Posterior cingulate gyrus (tissue), 11 donors: ENCODE measurements at places on chromosomes 11 and 22.

DNA sequence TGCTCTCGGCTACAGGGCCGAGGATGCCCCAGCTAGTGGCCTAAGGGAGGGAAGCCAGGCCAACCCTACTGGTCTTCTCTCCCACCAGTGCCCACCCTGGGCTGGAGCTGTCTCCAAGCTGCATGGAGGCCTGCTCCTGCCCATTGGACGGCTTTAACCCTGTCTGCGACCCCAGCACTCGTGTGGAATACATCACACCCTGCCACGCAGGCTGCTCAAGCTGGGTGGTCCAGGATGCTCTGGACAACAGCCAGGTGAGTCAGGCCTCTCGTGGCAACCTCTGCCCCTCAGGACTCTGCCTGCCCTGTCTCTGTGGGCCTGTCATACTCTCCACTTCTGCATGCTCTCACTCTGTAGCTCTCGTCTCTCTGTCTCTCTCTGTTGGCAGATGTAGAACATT, 44.1 kb upstream of the TPBGL start:
- DNase-seq: no peak

DNA sequence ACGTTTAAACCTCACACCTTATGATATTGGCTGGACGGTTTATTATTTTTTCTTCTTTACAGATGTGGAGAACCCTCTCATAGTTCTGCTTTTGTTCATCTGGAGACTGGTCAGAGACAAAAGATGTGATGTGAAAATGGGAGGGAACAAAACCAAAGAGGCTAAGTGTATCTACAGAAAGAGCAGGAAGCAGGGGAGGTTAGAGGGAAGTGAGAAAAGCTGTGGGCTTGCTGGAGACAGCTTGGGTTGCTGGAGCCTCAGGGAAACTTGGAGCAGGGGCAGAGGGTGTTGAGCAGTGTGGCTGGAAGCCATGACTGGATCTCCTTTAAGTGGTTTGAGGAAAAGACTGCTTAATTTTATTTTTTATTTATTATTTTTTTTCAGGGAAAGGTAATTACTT, 79.0 kb upstream of the SNX19 start:
- no peak for DNase-seq

GRCh38 chr22:43269646-43270045, 73.5 kb downstream of the SCUBE1 start:
- DNase-seq: no peak

DNA sequence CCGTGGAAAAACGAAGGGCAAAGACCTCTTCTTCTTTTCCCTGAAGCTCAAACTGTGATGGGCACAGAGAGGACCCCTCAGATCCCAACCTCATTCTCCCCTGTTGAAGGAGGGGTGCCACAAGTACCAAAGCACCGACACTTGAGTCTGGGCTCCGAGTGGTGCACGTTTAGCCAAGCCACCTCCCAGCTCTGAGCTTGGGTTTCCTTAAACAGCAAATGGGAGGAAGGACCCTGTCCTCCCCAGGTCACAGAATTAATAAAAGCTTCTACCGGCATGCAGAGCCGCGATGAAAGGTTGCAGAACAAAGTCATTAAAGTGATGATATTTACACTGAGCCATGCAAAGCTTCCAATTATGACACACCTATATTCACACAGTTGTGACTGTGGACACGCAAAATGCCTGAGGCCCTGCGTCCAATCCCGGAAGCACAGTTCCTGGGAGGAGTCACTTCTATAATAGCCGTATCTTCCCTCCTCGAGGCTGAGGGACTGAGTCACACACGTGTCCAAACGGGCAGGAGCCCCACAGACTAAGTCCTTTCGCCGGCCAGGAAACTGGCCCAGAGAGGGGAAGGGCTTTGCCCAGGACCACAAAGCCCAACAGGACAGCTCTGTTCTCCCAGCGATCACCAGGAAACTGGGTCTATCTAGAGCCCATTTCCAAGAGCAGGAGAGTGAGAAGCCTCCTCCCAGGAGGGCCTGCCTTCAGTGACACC, 922 bp upstream of the CSNK1E start:
- no peak for DNase-seq

GRCh38 chr11:28984231-28984630, 876.0 kb downstream of the METTL15 start:
- DNase-seq: no peak
